SK-N-MC (cell line): ENCODE measurements at places on chromosomes 6 and 20.

GRCh38 chr6:381742-382461 is 9.7 kb upstream of the IRF4 start:
- DNase-seq: no peak

DNA sequence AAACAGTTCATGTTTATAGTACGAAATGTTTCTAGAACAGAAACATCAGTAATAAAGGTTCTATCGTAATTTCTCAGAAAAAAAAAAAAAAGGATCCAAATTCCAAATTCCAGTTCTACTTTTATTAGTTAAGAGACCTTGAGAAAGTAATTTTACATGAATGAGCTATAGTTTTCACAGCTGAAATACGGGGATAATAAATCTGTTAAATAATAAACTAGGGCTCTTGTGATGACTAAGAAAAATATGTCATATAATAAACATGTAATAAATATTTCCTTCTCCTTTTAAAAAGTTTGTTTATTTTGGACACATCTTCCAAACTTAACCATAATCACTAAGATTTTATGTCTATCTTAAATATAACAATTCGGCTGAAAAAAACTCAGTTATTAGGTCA is 17.8 kb downstream of the RARS2 start:
- DNase-seq: no peak

- no peak for DNase-seq
Measured at GRCh38 chr20:52789716-52790115, 182.4 kb upstream of the TSHZ2 start.

GRCh38 chr6:68777956-68778355 is 142.9 kb downstream of the ADGRB3 start:
- DNase-seq: no peak

DNA sequence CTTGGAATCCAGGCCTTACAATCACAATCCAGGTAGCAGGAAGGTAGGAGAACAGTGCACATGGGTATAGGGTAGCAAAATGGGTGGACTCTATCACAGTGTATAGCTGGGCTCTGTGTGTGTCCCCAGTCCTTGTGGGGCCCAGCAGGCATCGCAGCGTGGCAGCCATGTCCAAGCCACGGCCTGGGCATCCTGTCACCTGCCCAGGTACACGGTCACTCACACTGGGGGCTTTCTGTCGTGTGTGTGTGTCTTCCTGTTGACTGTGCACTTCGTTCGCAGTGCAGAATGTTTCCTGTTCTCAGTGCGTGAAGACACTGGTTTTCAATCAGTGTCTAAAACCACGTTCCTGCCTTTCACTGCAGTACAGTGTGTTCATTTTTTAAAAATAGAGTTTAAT is 523.2 kb upstream of the JARID2 start:
- DNase-seq: no peak

GRCh38 chr6:150037526-150038201 is 12.3 kb upstream of the RAET1L start:
- DNase-seq: no peak

DNA sequence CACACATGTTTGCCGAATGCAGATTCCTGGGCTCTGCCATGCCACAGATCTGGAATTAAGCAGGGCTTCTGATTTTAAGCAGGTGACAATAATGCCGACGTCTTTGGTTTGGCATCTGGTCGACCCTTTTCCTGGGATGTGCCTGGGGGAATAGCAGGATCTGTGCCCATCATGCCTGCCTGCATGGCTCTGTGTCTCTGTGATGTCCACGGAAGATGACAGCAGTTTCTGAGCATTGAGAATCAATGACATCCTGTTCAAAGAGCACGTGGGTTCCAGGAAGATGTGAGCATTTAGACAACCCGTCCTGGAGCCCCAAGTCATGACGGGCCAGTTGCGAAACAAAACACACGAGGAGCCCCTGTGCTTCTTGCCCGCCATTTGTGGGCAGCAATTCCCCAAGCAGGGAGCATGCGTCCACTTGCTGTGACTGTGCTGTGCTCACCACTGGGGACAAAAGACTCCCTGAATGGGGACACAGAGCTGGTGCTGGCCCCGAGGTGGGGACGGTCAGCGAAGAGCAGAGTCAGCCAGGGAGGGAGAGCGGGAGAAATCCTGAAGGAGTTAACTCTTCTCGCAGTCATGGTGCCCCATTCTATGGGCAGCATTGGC is 110.1 kb downstream of the ERMARD start:
- no peak for DNase-seq

DNA sequence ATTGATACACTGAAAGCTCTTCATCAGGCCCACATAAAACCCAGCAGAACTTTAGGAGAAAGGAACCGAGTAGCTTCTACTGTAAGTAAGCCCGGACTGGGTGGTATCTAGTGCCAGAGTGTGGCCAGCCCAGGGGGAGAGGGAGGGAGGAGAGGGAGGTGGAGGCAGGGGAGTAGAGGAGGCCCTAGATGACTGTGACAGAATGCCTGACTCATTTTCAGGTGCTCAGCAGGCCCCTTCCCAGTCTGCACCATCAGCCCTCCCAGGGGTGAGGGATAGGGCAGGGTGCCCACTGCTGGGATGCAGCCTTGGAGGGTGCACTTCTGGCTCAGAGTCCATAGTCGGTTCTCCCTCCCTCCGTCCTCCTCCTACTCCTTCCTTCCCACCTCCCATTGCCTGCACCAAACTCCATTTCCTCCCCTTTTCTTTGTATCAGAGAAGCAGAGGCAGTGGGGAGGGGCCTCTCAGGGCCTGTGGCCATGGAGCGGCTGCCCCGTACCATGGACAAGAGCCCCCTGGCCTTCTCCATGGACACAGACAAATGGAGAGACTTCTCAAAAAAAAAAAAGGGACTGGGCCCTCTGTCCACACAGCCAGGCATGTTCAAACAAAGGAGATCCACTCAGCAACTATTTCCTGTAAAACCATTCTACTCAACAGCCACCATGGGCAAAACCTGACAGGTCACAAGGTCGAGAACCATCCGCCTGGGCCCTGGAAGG is 184.9 kb upstream of the SNX9 start:
- DNase-seq: no peak

DNA sequence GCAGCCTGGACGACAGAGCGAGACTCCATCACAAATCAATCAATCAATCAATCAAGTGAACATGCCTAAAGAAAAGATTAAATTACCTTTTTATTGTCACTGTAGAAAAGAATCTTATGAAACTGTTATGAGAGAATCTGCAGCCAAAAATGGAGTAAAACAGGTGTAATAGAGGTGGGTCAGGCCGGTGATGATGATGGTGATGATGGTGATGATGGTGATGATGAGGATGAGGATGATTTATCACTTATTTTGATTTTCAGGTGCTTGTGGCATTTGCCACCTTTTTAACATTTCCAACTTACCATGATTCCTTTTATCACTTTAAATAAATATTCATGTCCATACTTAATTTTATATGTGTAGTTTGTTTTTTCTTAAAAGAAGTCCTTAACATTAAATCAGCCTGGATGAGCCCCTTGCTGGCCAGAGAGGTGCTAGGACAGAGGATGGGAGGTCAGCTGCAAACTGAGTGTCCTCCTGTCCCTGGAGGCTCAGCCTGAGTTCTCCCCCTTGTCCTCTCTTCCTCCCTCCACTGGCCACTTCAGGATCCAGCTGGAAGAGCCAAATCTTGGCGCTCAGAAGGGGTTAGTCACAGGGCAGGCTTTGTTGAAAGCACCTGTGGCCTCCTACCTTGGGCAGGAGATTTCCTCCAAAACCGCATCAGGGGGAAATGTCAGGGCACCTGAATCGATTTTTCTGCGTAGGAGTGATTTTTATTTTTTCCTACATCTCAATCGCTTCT is 32.6 kb downstream of the SLC2A10 start:
- no peak for DNase-seq

DNA sequence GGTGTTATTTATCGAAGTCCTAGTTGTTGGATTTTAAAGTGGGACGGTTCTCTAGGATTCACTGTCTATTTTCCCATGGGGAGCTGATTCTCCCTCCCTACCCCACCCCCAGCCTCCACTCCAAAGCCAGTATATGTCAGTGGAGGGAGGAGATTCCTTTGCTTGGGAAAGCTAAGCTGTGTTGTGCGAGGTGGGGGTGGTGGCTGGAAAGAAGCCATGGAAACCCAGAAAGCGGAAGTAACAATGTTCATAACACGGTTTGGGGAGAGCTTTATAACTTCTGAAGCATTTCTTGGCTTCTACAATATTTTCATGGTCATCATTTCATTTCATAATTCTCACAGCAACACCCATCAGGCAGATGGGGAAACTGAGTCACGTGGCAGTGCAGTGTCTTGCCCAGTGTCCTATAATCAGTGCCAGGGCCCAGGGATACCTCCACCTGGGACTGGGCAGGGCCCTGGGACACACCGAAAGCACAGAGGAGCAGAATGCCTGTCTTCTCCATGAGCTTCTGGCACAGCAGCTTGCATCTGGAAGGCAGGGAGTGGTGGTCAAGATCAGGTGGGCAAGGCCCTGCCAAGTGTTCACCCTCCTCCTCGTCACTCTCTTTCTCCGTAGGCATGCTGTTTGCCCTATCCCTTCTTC is 4.5 kb downstream of the SUN5 start:
- no peak for DNase-seq

DNA sequence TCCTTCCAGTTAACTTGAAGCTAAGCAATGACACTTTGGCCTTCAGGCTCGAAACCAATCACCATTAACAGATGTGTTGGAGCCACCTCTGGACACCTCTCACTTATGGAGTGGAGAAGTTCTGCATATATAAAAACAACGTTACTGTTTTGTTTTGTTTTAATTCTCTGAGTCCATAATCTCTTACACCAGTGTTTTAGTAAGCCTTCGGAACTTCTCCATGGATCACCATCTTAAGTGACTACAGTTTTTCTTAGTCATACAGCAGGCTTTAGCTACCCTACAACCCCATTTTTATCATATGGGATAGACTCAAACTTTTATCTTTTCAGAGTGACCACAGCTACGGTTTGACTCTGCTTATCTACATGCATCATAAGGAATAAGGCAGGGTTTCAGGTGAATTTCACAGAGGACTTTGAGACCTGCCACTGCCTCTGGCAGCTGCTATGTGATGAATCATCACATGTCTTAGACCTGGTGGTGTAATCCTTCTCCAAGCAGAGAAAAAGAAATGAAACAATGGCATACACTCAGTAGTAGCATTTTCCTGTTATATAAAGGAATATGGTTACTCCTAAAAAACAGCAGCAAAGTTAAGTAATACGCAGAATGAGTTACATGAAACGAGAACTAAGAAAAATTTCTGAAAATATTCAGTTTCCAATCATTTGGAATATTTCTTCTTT is 5.5 kb upstream of the HDDC2 start:
- DNase-seq: no peak

GRCh38 chr6:156928972-156929371 is 151.8 kb downstream of the ARID1B start:
- no peak for DNase-seq

DNA sequence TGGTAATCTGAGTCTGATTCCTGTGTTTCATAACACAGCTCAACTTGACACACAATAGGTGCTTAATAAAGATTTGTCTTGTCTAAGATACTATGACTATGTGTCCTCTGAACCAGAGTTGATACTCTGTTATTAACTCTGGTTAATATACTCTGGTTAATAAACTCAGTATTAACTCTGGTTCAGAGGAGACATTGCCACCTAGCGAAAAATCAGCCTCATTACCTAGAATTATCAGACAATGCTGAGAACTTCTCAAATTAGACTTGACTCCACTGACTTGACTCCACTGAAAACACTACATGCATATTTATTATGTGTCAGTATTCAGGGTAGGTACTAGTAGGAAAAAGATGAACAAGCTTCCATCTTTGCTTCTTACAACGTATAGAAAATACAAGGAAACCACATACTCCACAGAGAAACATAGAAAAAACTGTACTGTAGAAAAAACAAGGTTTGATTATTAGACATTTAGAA is 73.9 kb downstream of the AHI1 start:
- DNase-seq: peak; percentile 50

GRCh38 chr6:46130666-46131065 is 877 bp downstream of the ENPP4 start:
- DNase-seq: no peak

- no peak for DNase-seq
Measured at GRCh38 chr6:127290391-127291265, 24.0 kb downstream of the RNF146 start.

GRCh38 chr6:106162921-106163320 is 76.8 kb downstream of the PRDM1 start:
- DNase-seq: no peak

DNA sequence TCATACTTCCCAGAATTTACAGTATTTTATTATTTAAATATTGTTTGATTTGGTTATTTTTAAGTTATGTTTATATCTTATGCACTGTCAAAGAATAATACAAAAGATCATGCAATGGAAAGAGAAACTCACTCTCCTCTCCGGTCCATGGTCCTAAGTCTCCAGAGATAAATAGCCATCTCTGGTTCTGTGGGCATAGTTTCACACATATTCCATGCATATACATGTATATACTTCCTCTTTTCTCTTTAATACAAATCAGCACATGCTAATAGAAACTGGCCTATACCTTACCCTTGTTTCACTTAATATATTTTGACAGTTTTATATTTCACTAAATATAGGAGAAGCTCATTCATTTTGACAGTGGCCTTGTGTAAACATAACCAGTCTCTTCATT is 901.7 kb upstream of the CITED2 start:
- no peak for DNase-seq

- no peak for DNase-seq
Measured at GRCh38 chr20:61830241-61830930, 235.3 kb downstream of the TAF4 start.

DNA sequence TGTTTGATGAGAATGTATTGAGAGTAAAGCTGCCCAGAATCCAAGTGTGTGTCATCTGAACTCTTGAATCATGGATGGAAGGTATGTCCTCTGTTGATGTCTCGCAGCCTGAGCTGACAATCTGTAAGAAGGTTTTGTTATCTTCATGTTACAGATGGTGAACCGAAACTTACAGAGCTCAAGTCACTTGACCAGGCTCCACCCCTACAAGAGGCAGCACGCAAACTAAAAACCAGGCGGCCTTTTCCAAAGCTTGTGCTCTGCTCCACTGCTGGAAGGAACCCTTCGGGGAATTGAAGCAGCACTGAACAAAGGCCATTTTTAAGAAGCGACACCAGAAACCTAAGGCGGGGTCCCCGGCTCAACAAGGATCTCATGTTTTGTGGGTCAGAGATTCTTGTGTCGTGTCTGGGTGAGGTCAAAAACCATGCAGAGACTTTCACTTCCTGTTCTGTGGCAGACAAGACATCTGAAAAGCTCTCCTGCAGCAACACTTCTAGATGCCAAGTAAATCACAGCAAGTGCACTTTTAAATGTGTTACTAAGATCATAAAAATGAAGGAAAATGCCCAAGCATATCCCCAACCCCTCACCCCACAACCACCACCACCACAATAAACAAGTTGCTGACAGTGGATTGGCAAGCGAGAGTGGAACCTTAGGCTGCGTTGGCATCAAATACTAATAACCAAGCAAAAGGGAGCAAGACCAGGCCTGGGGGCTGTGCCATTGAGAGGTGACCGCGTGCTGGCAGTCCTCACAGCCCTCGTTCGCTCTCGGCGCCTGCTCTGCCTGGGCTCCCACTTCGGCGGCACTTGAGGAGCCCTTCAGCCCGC is 27.3 kb downstream of the NQO2 start:
- no peak for DNase-seq

GRCh38 chr6:6583836-6584235 is 4.7 kb upstream of the LY86 start:
- no peak for DNase-seq

- DNase-seq: no peak
Measured at GRCh38 chr6:134636186-134636799, 313.6 kb downstream of the ALDH8A1 start.
